ENCODE measurements at places on chromosomes 12 and 14.

DNA sequence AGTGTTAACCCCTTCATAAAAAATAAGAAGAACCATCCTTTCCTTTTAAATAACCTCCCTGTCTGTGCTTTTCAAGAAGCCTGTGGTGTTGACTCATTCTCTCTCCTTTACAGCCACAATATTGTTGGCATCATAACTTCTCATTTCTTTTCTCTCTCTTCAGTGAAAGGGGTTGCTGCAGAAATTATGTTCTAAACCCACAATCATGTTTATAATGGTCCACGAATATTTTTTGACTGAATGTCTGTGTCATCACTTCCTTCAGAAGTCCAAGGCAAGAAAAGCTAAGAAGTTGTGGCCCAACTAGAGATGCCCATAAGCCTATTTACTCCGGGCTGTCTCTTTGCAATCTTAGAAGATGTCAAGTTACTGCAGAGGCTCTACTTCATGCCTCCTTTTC is 488.3 kb downstream of the APAF1 start:
- no peak for DNase-seq

- DNase-seq, result no peak
Measured at GRCh38 chr12:10220398-10221077, 7.9 kb downstream of the GABARAPL1 start.

- no peak for DNase-seq
Measured at GRCh38 chr14:72644038-72644437, 249.9 kb downstream of the DPF3 start.

GRCh38 chr12:54991991-54992375 is 7.4 kb upstream of the TESPA1 start:
- DNase-seq, result no peak

DNA sequence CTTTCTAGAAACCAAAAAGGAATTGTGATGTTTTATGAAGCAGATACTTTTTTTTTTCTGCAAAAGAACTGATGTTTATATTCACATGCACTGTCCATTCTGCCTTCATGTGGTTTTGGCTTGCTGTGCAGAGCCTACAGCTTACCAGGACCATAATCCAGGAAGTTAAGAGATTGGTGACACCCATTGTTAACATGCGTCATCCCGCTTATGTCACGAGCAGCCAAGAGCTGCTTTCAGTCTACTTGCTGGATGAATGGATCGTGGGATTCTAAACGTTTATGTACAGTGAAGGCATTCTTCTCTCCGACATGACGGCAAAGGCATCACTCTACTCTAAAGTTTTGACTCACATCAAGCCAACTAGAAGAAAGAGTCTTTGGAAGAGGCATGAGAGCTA is 76.6 kb downstream of the PAX9 start:
- DNase-seq, result no peak

- no peak for DNase-seq
Measured at GRCh38 chr12:15446807-15447206, 124.5 kb downstream of the PTPRO start.

GRCh38 chr14:23604675-23605170 is 26.1 kb upstream of the JPH4 start:
- DNase-seq, result no peak

- no peak for DNase-seq
Measured at GRCh38 chr14:105313381-105314286, 914 bp upstream of the PACS2 start.

GRCh38 chr12:107440606-107441005 is 245.0 kb upstream of the PWP1 start:
- no peak for DNase-seq

DNA sequence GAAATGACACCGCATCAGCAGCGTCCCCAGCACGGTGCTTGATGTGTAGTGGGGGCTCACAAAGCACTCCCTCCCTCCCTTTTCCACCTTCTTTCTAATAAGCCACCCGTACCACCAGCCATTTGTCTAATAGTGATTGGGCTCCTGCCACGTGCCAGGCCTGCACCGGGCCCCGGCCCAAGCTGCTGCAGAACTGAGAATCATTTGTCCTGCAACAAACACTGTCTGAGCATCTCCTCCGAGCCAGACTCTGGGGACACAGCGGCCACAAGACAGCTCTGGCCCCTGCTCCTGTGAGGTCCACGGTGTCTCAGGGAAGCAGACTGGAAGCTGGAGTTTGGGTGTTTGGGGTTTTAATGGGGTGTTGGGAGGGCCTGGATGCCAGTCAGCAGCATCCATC is 43.9 kb downstream of the MVK start:
- no peak for DNase-seq

GRCh38 chr12:22160396-22161003 is 114.5 kb downstream of the CMAS start:
- DNase-seq, result no peak

GRCh38 chr14:32710731-32711680 is 227.7 kb upstream of the NPAS3 start:
- DNase-seq, result no peak

DNA sequence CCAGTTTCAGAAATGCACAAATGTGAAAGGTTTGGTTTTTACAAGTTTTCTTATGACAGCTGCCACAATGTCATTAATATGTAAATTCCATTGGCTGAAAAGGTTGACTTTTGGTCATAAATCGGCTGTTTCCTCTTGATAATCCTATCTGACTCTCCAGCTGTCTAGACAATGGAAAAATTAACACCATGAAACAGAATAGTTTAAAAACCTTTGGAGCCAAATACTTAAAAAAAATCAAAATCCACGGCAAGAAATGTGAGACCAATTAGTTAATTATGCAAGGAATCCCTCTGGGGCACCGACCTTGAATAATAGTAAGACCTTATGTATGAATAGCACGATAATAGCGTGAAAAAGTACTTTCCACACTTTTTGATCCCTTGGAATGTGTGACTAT is 138.0 kb downstream of the ZNF664 start:
- DNase-seq, result no peak

- no peak for DNase-seq
Measured at GRCh38 chr12:39935275-39935674, 170.6 kb downstream of the SLC2A13 start.

DNA sequence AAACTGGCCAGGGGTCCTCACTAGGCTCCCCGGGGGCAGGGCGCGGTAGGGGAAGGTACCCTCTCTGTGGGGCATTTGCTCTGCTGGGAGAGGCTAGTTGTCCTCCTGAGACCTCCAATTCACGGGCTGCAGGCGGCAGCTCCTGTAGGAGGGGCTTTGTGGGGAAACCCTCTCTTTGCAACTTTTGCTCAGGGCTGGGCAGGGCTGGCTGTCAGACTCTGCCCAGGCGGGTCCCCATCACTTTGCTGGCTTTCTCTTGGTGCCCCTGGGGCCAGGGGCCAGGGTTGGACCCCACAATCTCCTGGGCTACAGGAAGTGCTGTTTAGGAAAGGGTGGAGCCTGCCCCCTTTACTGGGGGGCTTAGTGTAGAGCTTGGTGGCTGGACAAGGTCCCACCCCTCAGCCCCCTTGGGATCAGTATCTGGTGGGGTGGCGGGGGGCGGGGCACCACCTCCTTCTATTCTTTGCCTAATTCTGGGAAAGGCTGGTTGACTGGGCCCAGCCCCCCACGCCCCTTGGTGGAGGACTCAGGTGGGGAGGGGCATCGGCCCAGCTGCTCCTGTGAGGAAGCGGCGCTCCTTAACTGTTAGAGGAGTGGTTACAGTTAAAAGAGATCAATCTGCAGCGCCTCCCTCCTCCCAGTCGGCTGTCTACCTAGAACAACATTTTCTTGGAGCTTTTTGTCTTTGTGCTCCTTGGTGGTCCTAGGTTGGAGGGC is 918.7 kb downstream of the AACS start:
- DNase-seq, result no peak

DNA sequence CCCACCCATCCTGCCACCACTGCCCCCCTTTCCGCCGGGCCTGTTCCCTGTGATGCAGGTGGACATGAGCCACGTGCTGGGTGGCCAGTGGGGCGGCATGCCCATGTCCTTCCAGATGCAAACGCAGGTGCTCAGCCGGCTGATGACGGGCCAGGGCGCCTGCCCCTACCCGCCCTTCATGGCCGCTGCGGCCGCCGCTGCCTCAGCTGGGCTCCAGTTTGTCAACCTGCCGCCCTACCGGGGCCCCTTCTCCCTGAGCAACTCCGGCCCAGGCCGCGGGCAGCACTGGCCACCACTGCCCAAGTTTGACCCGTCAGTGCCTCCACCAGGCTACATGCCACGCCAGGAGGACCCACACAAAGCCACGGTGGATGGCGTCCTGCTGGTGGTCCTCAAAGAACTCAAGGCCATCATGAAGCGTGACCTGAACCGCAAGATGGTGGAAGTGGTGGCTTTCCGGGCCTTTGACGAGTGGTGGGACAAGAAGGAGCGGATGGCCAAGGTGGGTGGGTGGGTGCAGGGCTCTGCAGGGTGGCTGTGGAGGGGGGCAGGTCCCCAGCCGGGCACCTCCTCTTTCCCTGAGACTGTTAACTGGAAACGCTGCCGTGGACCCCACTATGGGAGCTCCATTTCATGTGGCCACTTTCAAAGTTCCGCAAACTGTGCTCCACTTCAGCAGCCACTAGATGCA is 10.8 kb downstream of the SETD1B start:
- DNase-seq, result no peak

DNA sequence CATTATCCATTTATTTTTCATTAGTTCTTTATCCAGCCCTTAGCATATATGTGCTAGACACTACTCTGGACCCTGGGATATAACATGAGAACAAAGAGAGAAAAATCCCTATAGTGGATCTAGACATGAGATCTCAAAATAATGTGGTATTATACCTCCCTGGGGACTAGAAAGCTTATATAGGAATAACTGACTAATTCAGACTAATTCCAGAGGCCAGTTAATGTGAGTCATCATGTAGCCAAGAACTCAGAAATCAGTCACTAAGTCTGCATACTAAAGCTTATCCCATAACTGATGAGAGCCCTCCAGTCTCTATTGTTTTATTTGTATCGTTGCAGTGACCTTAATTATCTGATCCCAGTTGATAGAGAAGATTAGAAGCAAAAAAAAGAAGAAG is 267.1 kb upstream of the RGS6 start:
- no peak for DNase-seq

DNA sequence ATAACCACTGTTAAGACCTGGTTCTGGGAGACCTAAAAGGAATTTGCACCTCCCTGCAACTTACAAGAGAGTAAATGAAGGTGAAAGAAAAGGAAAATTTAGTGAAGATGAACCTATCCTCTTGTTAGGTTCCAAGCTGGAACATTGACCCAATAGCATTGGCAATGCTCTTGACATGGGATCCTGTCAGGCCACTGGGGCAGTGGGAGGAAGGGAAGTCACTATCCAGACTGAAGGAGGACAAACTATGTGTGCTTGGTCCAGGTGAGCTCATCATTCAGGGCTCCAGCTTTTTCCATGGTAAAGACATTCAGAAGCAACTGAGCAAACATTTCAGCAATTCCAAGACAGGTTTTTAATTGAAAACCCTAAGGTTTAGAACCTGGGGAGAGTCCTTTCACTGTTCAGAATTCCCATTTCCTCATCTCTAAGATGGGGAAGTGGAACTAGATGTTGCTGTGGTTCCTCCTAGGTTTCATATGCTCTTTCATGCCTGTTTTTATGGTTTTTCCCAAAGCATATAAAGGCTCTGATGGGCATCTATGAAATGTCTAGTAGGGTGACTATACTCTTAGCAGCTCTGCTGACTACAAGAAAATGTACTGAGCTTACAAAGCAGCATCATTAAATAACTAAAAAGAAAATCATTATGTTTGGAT is 33.1 kb downstream of the MAPK1IP1L start:
- DNase-seq, result no peak

- no peak for DNase-seq
Measured at GRCh38 chr12:49667325-49668090, 39.7 kb downstream of the FMNL3 start.

- DNase-seq, result peak; percentile 22
Measured at GRCh38 chr12:28443337-28443736, 253.1 kb downstream of the CCDC91 start.

GRCh38 chr14:90630171-90630806 is 185.9 kb downstream of the TTC7B start:
- DNase-seq, result no peak

DNA sequence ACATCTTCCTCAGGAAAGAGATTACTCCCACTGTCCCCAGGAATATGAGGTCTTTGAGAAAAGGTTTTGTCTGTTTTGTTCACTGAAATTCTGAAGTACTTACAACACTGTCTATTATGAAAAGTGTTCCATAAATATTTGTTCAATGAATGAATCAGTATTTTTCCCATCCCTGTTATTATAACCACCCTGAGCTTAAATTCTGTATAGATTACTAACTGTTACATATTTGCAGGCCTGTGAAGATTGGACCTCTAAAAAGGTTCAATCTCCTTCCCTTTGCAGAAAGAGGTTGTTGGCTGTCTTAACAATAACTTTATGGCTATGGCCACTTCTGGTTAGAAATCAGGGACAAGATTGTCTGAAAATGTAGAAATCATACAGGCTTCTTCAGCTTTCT is 174.5 kb upstream of the NPAS3 start:
- DNase-seq, result no peak
